Right forelimb (tissue), 1 donor: ENCODE measurements at places on chromosomes 2 and 18.

DNA sequence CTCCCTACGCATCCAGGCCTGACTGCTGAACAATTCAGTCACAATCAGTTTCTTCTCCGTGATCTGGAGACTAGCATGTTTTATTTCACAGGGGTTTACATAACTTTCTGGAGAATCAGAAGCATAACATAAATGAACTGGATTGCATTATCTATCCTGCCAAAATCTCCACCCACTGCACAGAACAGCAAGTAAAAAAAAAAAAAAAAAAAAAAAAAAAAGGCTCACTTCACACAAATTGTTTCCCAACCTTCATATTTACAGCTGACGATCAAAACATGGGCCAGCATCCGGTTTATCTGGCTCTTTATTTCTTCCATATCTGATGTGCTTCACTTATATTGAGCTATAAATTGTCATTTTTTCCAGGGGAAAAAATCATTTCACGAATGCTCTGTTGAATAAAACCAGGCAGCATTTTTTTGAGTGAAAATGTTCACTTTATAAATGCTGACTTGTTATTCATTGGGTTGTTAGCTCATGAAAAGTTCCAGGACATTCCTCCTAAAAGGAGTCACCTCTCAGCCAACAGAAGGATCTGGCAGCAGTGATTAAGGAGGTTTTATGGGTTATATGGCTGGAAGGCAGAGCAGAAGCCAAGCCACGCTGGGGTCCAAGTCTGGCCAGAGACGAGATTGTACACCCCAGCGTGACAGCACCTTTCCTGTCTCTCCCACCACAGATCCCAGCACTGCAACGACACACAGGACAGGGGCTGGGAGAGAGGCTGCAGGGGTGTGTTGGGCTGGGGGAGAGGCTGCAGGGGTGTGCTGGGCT lies 51.2 kb upstream of the GLI2 start:
- DNase-seq, result no peak

DNA sequence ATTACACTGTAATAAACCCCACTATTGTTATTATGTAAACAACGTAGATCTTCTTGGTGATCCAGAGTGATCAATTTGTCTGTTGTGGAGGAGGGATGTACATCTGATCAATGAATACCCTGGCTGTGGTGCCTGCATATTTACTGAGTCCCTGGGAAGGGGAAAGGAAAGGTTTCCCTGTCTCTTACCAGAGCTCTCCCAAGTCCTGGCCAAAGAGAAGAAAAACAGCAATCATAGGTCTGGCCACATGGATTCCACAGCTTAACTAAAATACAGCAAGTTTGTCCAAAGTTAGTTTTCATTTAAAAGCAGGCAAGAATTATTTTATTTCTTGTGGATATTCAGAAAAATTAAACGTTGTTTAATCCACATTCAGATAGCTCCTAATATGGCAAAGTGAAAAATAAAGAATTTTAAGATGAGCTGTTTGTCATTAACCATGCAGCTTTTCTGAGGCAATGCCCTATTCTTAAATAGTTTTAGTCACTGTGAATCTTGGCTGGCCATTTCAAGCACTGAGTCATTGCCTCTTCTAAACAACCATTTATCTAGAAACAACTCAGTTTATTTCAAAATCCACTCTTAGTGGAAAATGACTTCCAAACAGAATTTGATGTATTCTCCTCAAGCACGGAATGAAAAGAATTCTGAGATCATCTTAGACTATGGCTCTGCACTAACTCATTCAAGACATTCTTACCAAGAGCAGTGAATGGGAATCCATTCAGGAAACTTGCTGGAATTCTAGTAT lies 1004.4 kb upstream of the CDH2 start:
- no peak for DNase-seq

GRCh38 chr2:64936809-64937208 lies 52.4 kb upstream of the SLC1A4 start:
- DNase-seq, result peak; percentile 1

DNA sequence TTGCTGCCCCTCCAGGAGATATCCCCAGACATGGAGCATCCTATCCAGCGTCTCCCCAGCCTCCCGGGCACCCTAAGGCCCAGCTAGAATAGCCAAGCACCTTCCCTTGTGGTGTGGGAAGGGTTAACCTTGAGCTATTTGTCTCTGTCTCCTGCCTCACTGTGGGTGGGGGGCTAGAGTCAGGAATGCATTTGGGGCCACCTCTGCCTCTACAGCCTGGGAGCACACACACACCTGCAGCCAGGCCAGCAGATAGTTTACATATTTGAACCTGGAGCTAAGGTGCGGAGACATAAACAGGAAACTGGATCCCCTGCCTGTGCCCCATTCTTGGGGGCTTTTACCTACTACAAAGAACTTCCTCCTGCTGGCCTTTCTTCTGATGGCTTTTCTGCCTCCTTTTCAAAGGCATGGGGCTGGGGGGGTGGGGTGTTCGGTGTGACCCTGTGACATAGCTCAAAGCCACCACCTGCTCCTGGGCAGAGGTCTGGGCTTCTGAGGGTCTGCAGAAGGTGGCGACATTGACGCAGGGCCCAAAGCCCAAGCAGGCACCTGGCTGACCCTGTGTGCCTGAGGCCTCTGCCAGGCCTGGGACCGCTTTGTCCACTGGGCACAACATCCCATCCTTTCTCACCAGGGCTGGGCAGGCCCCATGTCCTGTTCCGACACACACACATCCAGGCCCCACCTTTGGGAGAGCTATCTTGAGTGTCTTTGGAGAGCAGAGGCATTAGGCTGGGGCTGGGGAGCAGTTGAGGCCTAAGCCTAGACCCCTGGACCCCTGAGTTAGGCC lies 34.2 kb downstream of the EMX1 start:
- no peak for DNase-seq

DNA sequence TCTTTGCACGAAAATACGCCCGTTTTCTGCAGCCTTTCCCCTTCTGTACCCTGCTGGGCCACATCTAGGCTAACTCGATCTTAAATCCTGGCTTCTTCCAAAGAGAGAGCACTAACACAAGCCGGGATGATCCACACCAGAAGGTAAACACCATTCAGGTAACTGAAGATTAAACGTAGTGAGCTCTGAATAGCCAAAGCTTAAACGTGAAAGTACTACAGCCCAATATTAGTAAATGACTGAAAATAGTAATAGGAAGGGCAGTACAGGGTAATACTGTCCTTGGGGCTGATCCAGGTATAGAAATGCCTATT lies 422 bp upstream of the MRPL53 start:
- no peak for DNase-seq

GRCh38 chr2:233456111-233456510 lies 101.8 kb downstream of the DGKD start:
- no peak for DNase-seq
